ENCODE measurements at places on chromosomes 2 and 18. TPM values are rescaled to one million over a fixed set of nuclear protein-coding genes. Genes with fewer than 3 reads are reported as not detected.

DNA sequence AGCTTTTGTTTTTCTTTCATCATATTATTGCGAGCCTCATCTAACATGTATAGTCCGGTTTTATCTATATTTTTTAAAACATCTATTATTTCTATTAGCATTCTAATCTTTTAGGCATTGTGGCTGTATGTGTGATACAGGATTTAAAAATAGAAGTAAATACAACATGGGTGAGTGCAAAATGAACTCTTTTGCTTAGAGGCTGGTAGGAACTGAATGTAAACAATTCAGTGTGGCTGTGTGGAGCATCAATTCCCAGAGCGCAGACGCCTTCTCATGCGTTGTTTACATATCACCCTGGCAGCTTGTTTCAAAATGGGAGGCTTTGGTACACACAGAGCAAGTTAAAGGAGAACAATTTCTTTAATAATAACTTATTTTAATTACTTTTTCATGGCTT, 836 bp downstream of the DTNA start:
- H3K27me3 ChIP-seq: peaks cover 2% of the 10 kb centered on the region

DNA sequence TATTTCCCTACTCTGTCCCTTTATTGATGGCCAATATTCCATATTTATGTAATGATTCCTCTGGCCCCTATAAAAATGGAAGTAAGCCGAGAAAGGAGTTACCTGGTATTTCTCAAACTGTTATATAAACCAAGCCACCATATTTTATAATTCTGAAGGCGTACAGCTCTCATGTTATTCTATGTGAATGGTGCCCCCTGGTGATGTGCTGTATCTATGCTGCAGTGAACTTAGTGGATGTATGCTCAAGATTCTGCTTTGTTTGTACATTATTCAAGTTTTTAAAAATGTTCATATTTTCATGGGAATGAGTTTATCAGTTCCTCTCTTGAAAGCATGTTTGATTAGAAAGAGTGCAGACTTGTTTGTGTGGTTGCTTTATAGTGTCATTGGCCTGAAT, 194.5 kb upstream of the LRRTM1 start:
- H3K27me3 ChIP-seq: no peaks in the 10 kb centered on the region
- H3K36me3 ChIP-seq: no peaks in the 10 kb centered on the region
- no peak overlapping the region for H3K4me3 ChIP-seq
- DNase-seq: no peak
- H3K27ac ChIP-seq: no peak overlapping the region
- no peaks in the 10 kb centered on the region for H3K4me1 ChIP-seq

GRCh38 chr2:236973343-236973980, 112.2 kb upstream of the COPS8 start:
- H3K4me3 ChIP-seq: no peak overlapping the region
- no peak for DNase-seq
- no peaks in the 10 kb centered on the region for H3K36me3 ChIP-seq
- H3K4me1 ChIP-seq: peaks cover 35% of the 10 kb centered on the region
- H3K27me3 ChIP-seq: no peaks in the 10 kb centered on the region
- no peak overlapping the region for H3K27ac ChIP-seq

DNA sequence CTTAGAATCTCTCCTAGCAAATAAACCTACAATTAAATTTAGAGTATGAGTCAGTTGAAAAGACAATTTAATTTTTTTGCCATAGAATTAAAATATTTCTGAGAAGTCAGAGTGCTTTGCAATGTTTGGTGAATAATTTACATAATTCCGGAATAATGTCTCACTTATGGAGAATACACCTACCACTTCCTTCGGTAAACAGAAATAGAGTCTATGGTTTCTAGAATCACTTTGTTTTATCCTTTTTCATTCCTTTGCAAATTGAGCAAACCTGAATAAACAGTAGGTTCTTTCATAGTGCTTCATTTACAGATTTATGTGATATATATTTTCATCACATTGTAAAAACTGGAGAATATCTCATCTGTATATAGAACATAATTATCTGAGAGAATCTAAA, 211.7 kb downstream of the PMAIP1 start:
- no peaks in the 10 kb centered on the region for H3K4me1 ChIP-seq
- no peak overlapping the region for H3K27ac ChIP-seq
- no peak overlapping the region for H3K4me3 ChIP-seq
- no peak for DNase-seq
- H3K36me3 ChIP-seq: no peaks in the 10 kb centered on the region
- no peaks in the 10 kb centered on the region for H3K27me3 ChIP-seq

- peaks cover under 1% of the 10 kb centered on the region for H3K27me3 ChIP-seq
- no peaks in the 10 kb centered on the region for H3K36me3 ChIP-seq
- H3K27ac ChIP-seq: no peak overlapping the region
- no peaks in the 10 kb centered on the region for H3K4me1 ChIP-seq
- no peak for DNase-seq
- no peak overlapping the region for H3K4me3 ChIP-seq
Observed at GRCh38 chr18:37309861-37310260, 255.7 kb downstream of the CELF4 start.

Gene CCDC121
- 1.4 TPM for total RNA-seq

DNA sequence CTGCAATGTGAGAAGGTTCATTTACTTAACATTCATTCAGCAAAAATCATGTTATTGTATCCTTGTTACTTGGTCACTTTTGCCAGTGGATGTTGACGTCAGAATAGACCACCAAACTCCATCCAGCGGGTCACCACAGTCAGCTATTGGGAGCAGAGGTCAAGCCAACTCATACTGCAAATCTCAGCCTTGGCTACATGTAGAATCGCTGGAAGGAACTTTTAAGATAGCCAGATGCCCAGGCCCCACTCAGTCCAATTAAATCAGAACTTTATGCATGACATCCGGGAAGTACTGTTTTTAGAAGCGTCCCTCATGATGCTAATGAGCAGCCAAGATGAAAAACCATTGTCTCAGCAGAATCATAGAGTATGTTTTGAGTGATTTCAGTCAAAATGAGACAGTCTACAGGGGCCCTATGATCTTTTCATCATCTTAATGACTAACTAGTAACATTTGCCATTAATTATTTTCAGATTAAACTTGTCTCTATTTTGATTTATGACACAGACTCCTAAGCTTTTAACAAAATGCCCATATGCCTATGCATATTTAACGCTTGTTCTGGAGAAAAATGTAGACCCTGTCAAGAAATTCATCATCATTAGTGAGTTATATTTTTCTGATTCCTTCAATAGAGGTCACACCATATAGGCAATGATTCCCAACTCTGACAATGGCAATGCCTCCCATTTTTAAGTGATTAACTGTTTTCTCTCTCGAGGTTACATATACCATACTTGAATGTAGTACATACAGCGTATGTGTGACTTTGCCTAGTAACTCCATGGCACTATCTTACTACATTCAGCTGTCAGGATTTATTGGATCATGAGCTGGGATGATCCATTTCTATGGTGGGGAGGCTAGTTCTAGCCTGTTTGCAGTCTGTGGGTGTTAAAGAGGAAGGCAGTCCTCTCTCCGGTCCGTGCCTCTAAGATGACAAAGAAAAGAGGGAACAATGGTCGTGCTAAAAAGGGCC, 63.7 kb upstream of the CCBE1 start:
- H3K36me3 ChIP-seq: no peaks in the 10 kb centered on the region
- no peaks in the 10 kb centered on the region for H3K27me3 ChIP-seq
- no peak for DNase-seq
- no peak overlapping the region for H3K4me3 ChIP-seq

- no peak within 1 kb of the TSS for H3K27ac ChIP-seq
- no peaks in the 10 kb centered on the region for H3K27me3 ChIP-seq
- no peaks in the 10 kb centered on the region for H3K36me3 ChIP-seq
- DNase-seq: no peak
Observed at GRCh38 chr2:232870018-232870765, at the start of gene SNORC. TSS of gene SNORC (plus strand) at chr2:232870264. CDS start at chr2:232870342, 78 bp downstream.

DNA sequence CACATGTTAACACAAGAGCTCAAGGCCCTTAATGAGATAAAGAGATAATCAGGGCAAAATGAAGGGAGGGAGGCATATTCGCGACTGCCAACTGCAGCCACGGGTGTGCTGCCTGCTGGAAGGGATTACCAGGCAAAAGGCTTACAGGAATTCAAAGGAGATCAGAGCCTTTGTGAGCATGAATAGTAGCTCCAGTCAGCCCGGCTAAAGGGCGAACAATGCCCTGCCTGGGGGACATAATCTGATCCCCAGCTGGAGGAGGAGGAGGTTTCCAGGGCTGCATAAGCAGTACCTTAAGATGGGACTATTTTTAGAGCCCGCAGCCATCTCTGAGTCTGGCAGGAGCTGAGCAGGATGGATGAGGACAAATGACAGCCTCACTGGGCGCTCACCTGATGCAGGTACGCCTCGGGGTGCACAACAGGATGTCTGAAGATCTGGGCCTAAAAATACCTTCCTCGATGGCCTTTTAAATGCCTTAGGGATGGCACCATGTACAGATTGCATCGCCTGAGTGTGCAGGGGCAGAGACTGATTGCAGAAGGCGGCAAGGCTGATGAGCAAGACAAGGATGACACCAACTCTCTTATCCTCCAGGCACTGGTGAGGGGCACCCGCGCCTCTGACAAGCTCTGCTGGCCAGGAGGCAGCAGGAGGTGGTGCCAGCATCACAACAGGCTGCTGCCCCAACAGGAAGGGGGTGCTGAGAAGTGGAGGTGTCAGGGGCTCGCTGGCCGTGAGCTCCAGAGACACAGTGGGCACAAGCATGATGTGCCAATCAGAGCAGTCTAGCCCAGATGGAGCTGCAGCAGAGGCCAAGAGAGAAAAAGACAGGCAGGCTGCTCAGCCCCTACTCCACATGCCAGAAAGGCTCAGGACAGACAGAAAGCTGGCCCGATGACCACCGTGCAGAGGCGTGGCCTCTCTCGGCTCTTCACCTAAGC, 111.4 kb downstream of the EIPR1 start:
- no peak for DNase-seq
- H3K27me3 ChIP-seq: no peaks in the 10 kb centered on the region
- H3K36me3 ChIP-seq: peaks cover 8% of the 10 kb centered on the region
- no peak overlapping the region for H3K4me3 ChIP-seq
- H3K27ac ChIP-seq: no peak overlapping the region

- no peak for DNase-seq
- no peaks in the 10 kb centered on the region for H3K4me1 ChIP-seq
- H3K27ac ChIP-seq: no peak overlapping the region
- no peaks in the 10 kb centered on the region for H3K27me3 ChIP-seq
- no peak overlapping the region for H3K4me3 ChIP-seq
- H3K36me3 ChIP-seq: no peaks in the 10 kb centered on the region
Observed at GRCh38 chr2:188678882-188679281, 295.3 kb upstream of the COL3A1 start.

DNA sequence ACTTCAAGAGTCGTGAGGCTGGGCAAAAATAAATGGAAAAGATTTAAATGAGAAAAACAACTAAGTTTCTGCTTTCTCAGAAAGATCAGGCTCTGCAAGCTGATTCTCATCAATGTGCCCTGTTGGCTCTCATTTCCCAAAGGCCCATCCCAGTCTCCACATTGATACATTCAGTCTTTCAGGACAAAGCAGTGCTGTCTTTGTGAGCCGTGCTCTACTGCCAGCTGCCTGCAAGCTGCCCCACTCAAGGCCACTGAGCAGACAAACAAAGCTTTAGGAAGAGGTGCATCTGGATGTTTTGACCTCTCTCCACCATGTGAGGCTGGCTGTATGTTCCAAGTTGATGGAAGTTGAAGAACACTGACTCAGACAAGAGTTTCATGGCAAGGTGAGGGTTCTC, 48.8 kb downstream of the FSHR start:
- H3K4me3 ChIP-seq: no peak overlapping the region
- no peaks in the 10 kb centered on the region for H3K27me3 ChIP-seq
- no peak overlapping the region for H3K27ac ChIP-seq
- no peaks in the 10 kb centered on the region for H3K36me3 ChIP-seq
- no peaks in the 10 kb centered on the region for H3K4me1 ChIP-seq
- DNase-seq: no peak

- H3K4me3 ChIP-seq: no peak overlapping the region
- H3K36me3 ChIP-seq: no peaks in the 10 kb centered on the region
- H3K27ac ChIP-seq: no peak overlapping the region
- H3K4me1 ChIP-seq: no peaks in the 10 kb centered on the region
Observed at GRCh38 chr2:236246711-236247246, 17.4 kb downstream of the ASB18 start.

- peaks cover 30% of the 10 kb centered on the region for H3K4me1 ChIP-seq
- no peaks in the 10 kb centered on the region for H3K27me3 ChIP-seq
- H3K36me3 ChIP-seq: peaks cover 20% of the 10 kb centered on the region
- no peak for DNase-seq
- H3K27ac ChIP-seq: no peak overlapping the region
Observed at GRCh38 chr2:111161971-111162370, 41.3 kb downstream of the BCL2L11 start.

DNA sequence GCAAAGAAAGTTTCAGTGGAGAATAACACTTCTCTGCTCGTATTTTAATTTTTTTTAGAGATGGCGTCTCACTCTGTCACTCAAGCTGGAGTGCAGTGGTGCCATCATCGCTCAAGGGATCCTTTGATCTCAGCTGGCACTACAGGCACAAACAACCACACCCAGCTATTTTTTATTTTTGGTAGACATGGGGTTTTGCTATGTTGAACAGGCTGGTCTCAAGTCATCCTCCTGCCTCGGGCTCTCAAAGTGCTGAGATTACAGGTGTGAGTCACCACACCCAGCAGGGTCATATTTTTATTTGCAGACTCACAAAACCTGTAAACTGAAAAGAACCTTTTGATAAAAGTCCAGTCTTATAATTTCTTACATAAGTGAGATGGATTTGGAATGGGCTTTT, 2.6 kb downstream of the TRAK2 start:
- peaks cover 36% of the 10 kb centered on the region for H3K4me1 ChIP-seq
- H3K36me3 ChIP-seq: no peaks in the 10 kb centered on the region
- H3K27ac ChIP-seq: peak overlapping the region; percentile 39
- DNase-seq: peak; percentile 40
- H3K27me3 ChIP-seq: no peaks in the 10 kb centered on the region

- H3K4me3 ChIP-seq: peak overlapping the region; percentile 72
- peaks cover 25% of the 10 kb centered on the region for H3K27me3 ChIP-seq
- DNase-seq: peak; percentile 35
- no peaks in the 10 kb centered on the region for H3K36me3 ChIP-seq
- no peak overlapping the region for H3K27ac ChIP-seq
- H3K4me1 ChIP-seq: peaks cover 11% of the 10 kb centered on the region
Observed at GRCh38 chr2:70789304-70790135, 923 bp downstream of the FIGLA start.

Gene ST3GAL5
- total RNA-seq: 56.2 TPM

Gene IL36A
- not detected for total RNA-seq

GRCh38 chr2:143937723-143938350, 582.1 kb downstream of the ZEB2 start:
- peaks cover 9% of the 10 kb centered on the region for H3K4me1 ChIP-seq
- H3K27ac ChIP-seq: no peak overlapping the region
- DNase-seq: no peak
- H3K27me3 ChIP-seq: peaks cover 17% of the 10 kb centered on the region

Gene FNDC4
- total RNA-seq: 0.50 TPM

DNA sequence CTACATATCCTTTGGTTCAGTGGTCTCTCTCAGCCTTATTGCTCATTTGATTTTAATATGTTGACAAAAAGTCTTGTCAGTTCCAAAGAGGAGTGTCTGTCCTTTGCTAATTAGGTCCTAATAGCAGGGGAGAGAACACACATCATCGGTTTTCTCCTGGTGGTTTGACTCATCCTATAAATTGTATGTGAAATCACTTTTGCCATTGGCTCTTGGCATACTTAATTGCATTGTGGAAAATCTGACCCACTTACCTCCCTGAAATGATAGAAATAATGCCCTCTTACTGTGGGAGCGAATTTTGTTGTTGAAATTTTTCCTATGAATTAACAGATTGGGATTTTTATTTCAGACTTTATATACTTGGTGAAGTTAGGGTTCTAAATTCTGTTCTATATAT, 58.3 kb downstream of the MTCL1 start:
- H3K27ac ChIP-seq: no peak overlapping the region
- no peaks in the 10 kb centered on the region for H3K27me3 ChIP-seq
- DNase-seq: no peak
- H3K36me3 ChIP-seq: no peaks in the 10 kb centered on the region
- H3K4me3 ChIP-seq: no peak overlapping the region
- H3K4me1 ChIP-seq: no peaks in the 10 kb centered on the region
